Activated CD4-positive, CD25-positive, alpha-beta regulatory T cell treated with anti-CD3 and anti-CD28 coated beads, Interleukin-2, amount 50 U/mL, for 72 hours (primary cell): ENCODE measurements at places on chromosomes 7 and 10.
A peak's percentile ranks its signal among the peaks of the same experiment; 100 is the strongest.

DNA sequence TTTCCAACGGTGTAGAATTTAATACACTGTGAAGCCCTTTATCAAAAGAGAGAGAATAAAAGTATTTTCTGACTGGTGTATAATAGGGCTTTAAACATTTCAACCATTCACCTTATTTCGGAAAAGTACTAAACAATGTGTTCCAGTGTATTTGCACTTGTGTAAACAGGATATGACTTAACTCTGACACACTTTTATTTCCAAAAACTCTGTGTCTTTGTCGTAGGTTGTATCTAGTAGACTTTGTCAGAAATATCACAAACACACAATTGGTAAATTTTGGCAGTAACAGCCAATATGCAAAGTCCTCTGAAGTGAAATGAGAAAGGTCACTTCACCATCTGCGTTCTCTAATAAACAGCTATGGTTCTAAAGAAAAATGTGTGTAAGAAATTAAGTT is 10.3 kb upstream of the TSPAN13 start:
- DNase-seq = no peak

GRCh38 chr10:21039721-21040120 is 142.6 kb upstream of the NEBL start:
- DNase-seq = no peak

DNA sequence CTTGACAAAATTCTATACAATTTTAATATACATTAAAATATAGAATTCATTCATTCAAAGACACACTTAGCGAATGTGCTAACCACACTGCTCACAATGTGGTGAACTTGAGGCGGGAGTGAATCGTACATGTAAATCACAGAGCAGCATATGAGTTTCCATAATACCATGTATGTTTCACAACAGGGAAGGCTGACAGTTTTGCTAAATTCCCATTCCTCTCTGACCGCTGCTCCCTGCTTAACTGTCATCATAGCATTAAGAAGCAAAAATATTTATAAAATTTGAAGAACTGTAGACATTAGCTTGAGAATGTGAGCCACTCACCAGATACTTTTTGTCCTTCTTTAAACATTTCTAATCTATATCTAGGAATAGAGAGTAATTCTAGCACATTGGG is 763.3 kb downstream of the MAGI2 start:
- no peak for DNase-seq

DNA sequence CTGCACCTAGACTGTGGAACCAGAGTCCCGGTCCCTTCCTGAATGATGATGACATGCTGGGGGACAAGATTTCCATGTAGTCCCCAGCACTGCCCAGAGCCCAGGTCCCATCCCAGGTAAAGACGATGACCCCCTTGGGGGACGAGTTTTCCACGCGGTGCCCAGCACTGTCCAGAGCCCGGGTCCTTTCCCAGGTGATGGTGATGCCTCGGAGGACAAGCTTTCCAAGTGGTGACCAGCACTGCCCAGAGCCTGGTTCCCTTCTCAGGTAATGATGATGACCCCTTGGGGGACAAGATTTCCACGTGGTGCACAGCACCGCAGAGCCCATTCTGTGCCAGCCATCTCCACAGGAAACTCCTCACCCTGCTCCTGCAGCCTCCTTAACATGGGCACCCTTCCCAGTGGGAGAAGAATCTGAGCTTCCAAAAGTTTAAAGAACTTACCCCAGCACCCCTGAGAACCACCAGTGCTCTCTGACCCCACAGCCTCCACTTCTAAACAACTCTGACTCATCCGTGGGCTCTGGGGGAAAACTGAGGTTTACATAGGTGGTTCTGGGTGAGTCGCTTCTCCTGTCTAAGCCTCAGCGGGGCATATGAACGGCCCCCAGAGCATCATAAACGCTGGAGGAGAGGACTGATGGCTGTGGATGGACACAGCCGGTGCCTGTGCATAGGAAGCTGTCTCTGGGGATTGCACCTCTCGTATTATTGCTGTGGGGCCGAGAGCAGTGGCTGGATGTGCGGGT is 233.2 kb downstream of the TCERG1L start:
- no peak for DNase-seq

- no peak for DNase-seq
Measured at GRCh38 chr7:68038621-68039314, 1042.1 kb downstream of the TYW1 start.

GRCh38 chr10:121764233-121764942 is 163.4 kb downstream of the ATE1 start:
- no peak for DNase-seq

DNA sequence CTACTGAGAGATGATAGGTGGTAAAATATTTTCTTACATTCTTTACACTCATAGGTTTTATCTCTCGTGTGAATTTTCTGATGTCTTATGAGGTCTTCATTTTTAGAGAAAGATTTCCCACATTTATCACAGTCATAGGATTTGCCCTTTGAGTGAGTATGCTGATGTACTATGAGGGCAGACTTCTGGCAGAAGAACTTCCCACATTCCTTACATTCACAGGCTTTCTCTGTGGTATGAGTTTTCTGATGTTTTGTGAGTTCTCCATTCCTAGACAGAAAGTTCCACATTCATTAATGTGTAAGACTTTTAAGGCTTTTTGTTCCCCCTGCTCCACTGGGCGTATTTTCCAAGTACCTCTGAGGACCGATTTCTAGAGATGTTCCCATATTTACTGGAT is 23.5 kb downstream of the ZNF25 start:
- DNase-seq = no peak

- no peak for DNase-seq
Measured at GRCh38 chr7:7519056-7519455, 16.6 kb downstream of the COL28A1 start.

- no peak for DNase-seq
Measured at GRCh38 chr10:61633665-61634064, 29.1 kb upstream of the CABCOCO1 start.

GRCh38 chr7:27616914-27617548 is 45.7 kb downstream of the HIBADH start:
- no peak for DNase-seq

- DNase-seq = no peak
Measured at GRCh38 chr7:117322741-117323304, at the start of gene WNT2. Gene WNT2, minus strand, starts transcription at chr7:117323058. Its CDS starts 69 bp downstream, at chr7:117322989.

GRCh38 chr10:94266091-94266490 is 96.6 kb downstream of the NOC3L start:
- no peak for DNase-seq

DNA sequence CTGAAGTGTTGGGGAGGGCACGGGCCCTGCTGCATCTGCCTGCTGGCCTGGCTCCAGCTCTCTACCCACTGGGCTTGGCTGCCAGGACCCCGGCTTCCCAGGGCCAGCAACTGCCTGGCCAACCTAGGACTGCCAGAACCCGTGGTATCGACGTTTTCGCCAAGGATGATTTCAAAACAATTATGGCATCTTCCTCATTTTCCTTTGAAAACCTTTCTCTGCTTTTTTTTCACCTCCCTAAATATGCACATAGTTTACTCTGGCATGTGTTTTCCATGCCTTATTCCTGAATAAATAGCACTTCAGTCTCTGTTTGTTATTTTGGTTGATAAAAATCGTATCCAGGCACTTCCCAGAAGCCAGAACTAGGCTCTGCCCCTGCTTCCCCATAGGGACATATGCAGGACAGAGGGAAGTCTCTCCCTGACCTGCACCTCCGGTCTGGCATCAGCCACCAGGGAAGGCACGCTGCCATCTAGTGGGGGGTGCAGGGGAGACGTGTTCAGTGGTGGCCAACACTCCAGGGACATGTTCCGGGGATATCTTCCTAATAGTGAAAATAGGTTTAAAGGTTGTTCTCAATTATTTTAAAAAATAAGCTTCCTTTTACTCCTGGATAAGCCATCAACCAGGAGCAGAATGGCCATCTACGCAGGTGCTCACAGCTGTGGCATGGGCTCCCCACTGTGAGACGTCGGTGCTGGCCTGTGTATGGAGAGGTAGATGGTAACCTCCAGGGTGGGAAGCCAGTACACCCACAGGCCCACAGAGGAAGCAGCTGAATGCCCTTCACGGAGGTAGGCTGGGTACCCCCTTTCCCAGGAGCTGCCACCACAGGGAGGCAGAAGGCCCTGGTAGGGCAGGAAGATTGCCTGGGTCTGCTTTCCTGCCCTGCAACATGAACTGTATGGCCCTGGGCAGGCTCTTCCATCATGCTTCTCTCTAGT is 30.7 kb upstream of the ANTXRL start:
- peak; percentile 58 for DNase-seq

GRCh38 chr7:113907617-113908016 is 11.2 kb downstream of the PPP1R3A start:
- no peak for DNase-seq
